ENCODE measurements at places on chromosomes 1 and 21. TPM values are rescaled to one million over a fixed set of nuclear protein-coding genes. Genes with fewer than 3 reads are reported as not detected.

The TMPRSS15 gene
- total RNA-seq, result not detected

The C4BPB gene
- total RNA-seq, result not detected

The NUP210L gene
- total RNA-seq, result not detected

The TFAP2E gene
- not detected for total RNA-seq

The KIF17 gene
- total RNA-seq, result 0.81 TPM

The ITLN2 gene
- total RNA-seq, result not detected

The TAF13 gene
- total RNA-seq, result 46.2 TPM

The ABCG1 gene
- total RNA-seq, result 2.9 TPM

The GJC2 gene
- 1.5 TPM for total RNA-seq

The ERICH3 gene
- not detected for total RNA-seq

The KCNJ9 gene
- total RNA-seq, result not detected

The TARBP1 gene
- total RNA-seq, result 13.4 TPM

The TTC39A gene
- total RNA-seq, result not detected

The ADGRB2 gene
- 3.9 TPM for total RNA-seq

The HFM1 gene
- total RNA-seq, result 0.49 TPM

The KPRP gene
- total RNA-seq, result not detected

The GCSAML gene
- not detected for total RNA-seq

The RAB3B gene
- 2.4 TPM for total RNA-seq

The CELA2A gene
- not detected for total RNA-seq

Data from cardiac atrium fibroblast (primary cell).